Aortic smooth muscle cell (primary cell): ENCODE measurements at places on chromosomes 16 and 17. TPM values are rescaled to one million over a fixed set of nuclear protein-coding genes. Genes with fewer than 3 reads are reported as not detected.

MYL11 gene
- total RNA-seq, result 0.12 TPM in 1 of 2 replicates, not detected in the other

KCTD19 gene
- under 0.01 TPM in 1 of 2 replicates, not detected in the other for total RNA-seq

HBQ1 gene
- total RNA-seq, result not detected in 2 replicates

HOXB4 gene
- 0.06 and 0.26 TPM in 2 replicates for total RNA-seq

MYH2 gene
- not detected in 2 replicates for total RNA-seq

HOXB1 gene
- total RNA-seq, result not detected in 2 replicates

BCAR1 gene
- 35.9 and 44.1 TPM in 2 replicates for total RNA-seq

GDPD1 gene
- 0.53 and 1.1 TPM in 2 replicates for total RNA-seq

AIPL1 gene
- 0.06 and 0.13 TPM in 2 replicates for total RNA-seq

TP53TG3F gene
- total RNA-seq, result not detected in 2 replicates

CDK12 gene
- total RNA-seq, result 22.7 and 24.4 TPM in 2 replicates

ADGRG3 gene
- not detected in 2 replicates for total RNA-seq

KRTAP9-2 gene
- not detected in 2 replicates for total RNA-seq

TMEM204 gene
- total RNA-seq, result 60.6 and 93.8 TPM in 2 replicates

SPATA22 gene
- total RNA-seq, result 0.87 TPM in 1 of 2 replicates, not detected in the other

TERF2IP gene
- 50.1 and 50.7 TPM in 2 replicates for total RNA-seq

CES1 gene
- 0.06 and 0.13 TPM in 2 replicates for total RNA-seq

ACSF2 gene
- total RNA-seq, result 10.2 and 14.9 TPM in 2 replicates

MEIOB gene
- not detected in 2 replicates for total RNA-seq

DPEP2 gene
- total RNA-seq, result not detected in 2 replicates

PRCD gene
- total RNA-seq, result 1.1 and 1.6 TPM in 2 replicates

GAS2L2 gene
- total RNA-seq, result not detected in 2 replicates

CCL8 gene
- total RNA-seq, result not detected in 2 replicates

CHCT1 gene
- total RNA-seq, result 0.19 TPM in 1 of 2 replicates, not detected in the other

SMIM36 gene
- total RNA-seq, result not detected in 2 replicates

OR1F1 gene
- not detected in 2 replicates for total RNA-seq

PDPK1 gene
- 18.4 and 21.1 TPM in 2 replicates for total RNA-seq

RAMP2 gene
- 0.19 and 0.26 TPM in 2 replicates for total RNA-seq

TBC1D3C gene
- total RNA-seq, result not detected in 2 replicates

WNT9B gene
- total RNA-seq, result 0.13 TPM in 1 of 2 replicates, not detected in the other

CLEC18B gene
- total RNA-seq, result 0.53 and 1.4 TPM in 2 replicates

HOXB6 gene
- total RNA-seq, result 0.13 TPM in 1 of 2 replicates, not detected in the other

PLEKHG4 gene
- total RNA-seq, result 11.6 and 24.0 TPM in 2 replicates

TSNAXIP1 gene
- total RNA-seq, result 0.99 and 1.1 TPM in 2 replicates

ADAM11 gene
- total RNA-seq, result under 0.01 and 0.31 TPM in 2 replicates

TLCD3A gene
- total RNA-seq, result 12.5 and 17.0 TPM in 2 replicates

IKZF3 gene
- not detected in 2 replicates for total RNA-seq

SLC9A5 gene
- 0.31 and 0.66 TPM in 2 replicates for total RNA-seq

TBC1D3L gene
- total RNA-seq, result 2.0 and 2.7 TPM in 2 replicates

INCA1 gene
- total RNA-seq, result 0.13 and 0.25 TPM in 2 replicates

C17orf113 gene
- total RNA-seq, result 0.19 and 0.26 TPM in 2 replicates

NDE1 gene
- 26.8 and 33.6 TPM in 2 replicates for total RNA-seq

RNF167 gene
- total RNA-seq, result 17.6 and 19.8 TPM in 2 replicates
